Renal cortical epithelial cell (primary cell): ENCODE measurements at places on chromosomes 6 and 20.

DNA sequence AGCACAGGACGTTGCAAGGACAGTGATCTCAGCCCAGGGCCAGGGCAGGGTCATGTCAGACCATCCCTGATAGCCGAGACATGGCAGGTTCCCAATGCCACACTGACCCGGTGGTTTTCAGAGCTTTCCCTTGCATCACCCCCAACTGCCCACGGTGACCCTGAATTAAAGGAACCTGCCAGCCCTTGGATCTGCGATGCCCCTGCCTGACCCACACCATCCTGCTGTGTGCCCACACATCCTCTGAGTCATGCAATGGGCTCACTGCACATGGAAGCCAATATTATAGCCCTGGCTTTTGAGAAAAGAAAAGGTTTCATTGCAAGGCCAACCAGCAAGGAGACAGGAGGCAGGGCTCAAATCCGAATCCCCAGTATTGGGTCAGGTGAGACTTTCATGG, 132.6 kb upstream of the CST7 start:
- no peak for DNase-seq

- DNase-seq, result peak; percentile 83
Observed at GRCh38 chr6:23349521-23350147, 776.4 kb upstream of the NRSN1 start.

- no peak for DNase-seq
Observed at GRCh38 chr6:36612101-36612625, 18.0 kb downstream of the SRSF3 start.

DNA sequence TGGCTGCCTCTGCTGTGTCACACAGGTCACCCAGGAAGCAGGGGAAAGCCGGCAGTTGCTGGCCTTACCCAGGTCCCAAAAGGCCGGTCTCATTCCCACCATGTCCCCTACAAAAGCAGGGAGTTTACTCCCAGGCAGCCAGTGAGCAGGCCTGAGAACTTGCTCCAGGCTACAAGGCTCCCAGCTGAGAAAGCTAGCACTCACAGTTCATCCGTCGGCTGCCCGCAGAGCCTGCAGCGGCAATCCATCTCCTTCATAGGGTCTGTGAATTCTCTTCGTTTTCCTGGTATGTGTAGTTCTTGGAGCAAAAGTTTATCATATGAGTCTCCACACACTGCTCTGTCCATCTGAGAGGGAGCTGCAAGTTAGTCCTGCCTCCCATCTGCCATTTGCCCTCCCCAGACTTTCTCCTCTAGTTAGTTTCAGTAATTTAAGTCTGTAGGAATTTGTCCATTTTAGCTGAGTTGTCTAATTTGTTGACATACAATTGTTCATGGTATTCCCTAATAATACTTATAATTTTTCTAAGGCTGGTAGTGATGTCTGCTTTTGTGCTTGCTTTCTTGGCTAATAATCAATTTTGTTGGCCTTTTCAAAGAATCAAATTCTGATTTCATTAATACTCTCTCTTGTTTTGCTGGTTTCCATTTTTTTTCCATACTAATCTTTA, 135.6 kb downstream of the MAP3K4 start:
- DNase-seq, result no peak

DNA sequence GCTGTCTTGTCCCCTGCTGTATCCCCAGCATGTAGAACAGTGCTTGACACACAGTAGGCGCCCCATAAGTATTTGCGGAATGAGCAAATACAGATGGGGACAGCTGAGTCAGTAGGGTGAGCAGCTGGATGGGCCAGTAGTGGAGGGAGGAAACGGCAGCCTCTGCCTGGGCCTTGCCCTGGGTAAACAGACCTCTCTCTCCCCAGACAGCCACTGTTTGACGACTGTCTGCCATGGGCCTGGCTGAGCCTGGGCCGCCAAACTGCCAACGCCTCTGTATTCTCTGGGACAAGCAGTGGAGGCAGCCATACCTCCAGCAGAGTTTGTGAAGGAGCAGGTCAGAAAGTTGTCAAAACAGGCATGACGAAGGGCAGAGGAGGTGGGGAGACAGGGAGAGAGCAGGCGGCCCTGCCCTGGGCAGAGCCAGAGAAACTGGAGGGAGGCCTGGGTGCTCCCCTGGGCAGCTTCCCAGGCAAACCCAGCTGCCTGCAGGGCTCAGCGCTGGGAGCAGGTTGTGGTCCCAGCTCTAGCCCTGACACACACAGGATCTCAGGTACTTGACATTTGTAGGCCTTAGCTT, 15.2 kb downstream of the HNF4A start:
- no peak for DNase-seq

DNA sequence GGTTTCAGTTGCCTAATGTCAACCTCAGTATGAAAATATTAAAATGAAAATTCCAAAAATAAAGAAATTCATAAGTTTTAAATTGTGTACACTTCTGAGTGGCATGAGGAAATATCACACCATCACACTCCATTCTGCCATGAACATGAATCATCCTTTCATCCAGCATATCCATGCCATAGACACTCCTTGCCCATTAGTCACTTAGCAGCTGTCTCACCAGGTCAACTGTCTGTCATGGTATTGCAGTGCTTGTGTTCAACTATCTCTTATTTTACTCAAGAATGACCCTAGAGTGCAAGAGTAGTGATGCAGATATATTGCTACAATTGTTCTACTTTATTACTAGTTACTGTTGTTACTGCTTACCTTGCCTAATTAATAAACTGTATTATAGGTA, 712.4 kb downstream of the EPHA7 start:
- DNase-seq, result peak; percentile 57

GRCh38 chr6:76631622-76632021, 559.2 kb upstream of the IMPG1 start:
- no peak for DNase-seq

DNA sequence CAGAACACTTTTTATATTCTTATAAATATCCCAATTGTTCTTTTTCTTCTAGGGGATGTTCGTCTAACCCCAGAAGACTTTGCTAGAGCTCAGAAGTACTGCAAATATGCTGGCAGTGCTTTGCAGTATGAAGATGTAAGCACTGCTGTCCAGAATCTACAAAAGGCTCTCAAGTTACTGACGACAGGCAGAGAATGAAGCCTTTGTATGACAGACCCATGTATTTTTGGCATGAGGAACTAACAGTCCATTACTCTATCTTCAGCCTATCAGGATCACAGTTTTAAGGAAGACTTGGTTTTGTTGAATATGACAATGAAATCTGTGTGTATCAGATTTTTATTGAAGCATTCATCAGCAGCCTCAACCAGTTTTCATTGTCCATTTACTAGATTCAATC, 71.4 kb downstream of the VTA1 start:
- no peak for DNase-seq

DNA sequence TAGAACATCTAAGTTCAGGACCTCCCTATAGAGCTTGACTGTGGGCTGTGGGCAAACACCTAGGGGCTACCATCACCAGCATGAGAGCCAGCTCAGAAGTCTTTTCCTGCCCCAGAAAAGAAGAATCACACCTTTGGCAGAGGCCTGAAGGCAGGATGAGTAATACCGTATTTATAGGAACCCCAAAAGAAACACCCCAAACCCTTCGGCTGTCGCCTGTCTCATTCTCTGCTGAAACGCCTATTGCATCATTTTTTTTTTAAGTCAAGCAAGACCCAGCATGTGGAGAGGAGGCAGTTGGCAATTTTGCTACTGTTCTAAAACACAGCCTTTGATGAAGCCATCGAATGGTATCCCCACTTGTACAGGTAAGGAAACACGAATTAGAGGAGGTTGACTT, 436.4 kb downstream of the TFAP2A start:
- no peak for DNase-seq

DNA sequence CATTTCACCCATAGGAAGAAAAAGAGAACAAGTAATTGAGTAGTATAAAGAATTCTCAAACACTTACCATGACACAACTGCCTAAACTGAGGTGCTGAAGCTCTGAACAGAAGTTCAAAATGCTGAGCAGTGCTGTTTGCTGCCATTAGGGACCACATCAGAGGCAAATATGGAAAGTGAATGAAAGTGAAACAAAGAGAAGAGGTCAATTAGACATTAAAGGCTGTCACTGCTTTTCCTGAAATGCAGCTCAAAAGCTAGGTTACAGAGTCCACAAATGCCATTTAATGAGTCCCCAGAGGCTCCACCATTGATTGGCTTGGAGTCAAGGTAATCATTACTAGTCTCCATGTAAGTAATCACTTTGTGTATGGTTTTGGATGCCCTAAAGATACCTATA, 46.1 kb downstream of the POU3F2 start:
- no peak for DNase-seq

DNA sequence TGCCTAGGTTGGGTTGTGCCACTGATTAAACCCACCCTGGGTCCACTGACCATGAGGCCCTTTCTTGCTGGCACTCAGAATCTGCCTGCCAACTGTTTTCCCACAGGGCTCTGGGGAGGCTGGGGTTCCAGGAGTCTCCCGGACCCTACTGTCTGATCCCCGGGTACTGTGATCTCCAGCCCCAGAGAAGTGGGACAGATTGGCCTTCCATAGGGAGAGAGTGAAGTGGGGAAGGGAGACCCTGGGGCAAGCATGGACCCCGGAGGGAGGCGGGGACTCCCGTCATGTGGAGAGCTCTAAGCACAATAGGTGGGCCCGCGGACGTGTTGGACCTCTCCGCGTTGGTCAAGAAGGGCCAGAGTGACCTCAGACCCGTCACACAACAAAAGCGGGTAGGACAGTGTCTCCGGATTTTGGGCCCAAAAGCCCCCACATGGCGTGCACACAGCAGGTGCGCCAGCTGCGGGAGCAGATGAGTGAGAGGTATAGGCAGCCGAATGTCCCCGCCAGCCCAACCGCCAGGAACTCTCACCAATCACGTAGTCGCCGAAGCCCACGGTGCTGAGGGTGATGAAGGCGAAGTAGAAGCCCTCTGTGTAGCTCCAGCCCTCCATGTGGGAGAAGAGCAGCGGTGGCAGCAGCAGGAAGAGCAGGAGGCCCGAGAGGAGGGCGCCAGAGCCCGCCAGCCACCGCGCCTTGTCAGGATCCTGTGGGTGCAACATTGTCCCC, 10.6 kb downstream of the KCNK17 start:
- DNase-seq, result no peak

- DNase-seq, result peak; percentile 70
Observed at GRCh38 chr6:113591896-113592827, 265.0 kb upstream of the MARCKS start.

DNA sequence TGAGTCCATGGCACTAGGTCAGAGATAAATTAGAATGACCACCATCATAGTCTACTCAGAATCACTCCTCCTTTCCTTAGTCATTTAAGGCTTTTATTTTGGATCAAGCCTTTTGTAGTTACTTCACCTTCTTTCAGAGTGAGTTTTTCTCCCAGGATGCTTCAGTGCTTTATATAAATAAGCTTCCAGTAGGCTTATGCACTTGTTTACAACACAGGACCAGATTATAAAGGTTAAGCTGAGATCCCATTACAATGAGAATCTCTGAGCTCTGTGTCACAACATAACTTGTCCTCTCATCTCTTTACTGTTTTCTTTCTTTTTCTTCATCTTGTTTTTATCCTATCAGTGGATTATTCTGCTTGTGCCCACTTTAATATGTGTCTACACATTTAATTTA, 47.9 kb downstream of the CEP57L1 start:
- no peak for DNase-seq

GRCh38 chr6:75563032-75563431, 38.6 kb upstream of the SENP6 start:
- peak; percentile 50 for DNase-seq

GRCh38 chr6:151763303-151763702, 44.2 kb upstream of the ESR1 start:
- peak; percentile 10 for DNase-seq

DNA sequence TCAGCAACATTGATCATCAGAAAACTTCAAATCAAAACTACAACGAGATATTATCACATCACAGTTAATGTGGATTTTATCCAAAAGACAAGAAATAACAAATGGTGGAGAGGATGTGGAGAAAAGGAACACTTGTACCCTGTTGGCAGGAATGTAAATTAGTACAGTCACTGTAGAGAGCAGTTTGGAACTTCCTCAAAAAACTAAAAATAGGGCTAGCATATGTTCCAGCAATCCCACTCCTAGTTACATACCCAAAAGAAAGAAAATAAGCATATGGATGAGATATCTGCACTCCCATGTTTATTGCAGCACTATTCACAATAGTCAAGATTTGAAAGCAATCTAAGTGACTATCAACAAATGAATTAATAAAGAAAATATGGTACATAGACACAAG, 887.7 kb upstream of the MAN1A1 start:
- no peak for DNase-seq

DNA sequence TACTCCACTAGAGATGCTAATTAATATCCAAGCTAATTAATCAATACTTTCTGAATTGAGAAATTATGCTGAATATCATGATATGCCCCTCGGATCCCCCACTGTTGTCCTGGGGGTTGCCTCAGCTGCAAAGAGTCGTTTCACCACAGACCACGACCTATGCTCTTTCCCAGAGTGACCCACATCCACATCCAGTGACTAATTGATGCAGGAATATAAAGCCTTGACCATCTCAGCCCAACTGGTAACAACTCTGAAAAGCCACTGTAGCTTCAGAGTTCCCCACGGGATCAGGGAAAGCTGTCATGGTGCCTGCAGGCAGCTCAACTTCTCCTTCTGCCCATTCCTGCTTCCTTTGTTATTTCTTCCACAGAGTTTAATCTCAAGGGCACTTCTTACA, 116.9 kb downstream of the RWDD2A start:
- no peak for DNase-seq

DNA sequence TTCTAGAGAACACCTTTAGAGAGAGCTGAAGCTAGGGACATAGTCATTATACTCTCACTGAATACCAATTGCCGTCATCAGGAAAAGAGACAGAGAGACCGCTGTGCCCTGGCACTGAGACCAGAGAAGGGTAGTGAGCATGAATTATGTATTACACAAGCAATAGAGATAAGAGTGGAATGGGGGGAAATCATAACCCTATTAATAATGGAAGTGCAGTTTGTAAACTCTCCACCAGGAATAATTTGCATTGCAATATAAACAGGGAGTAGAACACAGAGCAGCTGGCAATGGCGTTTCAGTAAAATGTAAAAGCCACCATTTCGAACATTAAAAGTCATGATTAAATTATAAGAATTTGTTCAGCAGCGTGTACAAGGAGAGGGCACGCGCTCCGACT, 244.5 kb downstream of the MAFB start:
- DNase-seq, result no peak

DNA sequence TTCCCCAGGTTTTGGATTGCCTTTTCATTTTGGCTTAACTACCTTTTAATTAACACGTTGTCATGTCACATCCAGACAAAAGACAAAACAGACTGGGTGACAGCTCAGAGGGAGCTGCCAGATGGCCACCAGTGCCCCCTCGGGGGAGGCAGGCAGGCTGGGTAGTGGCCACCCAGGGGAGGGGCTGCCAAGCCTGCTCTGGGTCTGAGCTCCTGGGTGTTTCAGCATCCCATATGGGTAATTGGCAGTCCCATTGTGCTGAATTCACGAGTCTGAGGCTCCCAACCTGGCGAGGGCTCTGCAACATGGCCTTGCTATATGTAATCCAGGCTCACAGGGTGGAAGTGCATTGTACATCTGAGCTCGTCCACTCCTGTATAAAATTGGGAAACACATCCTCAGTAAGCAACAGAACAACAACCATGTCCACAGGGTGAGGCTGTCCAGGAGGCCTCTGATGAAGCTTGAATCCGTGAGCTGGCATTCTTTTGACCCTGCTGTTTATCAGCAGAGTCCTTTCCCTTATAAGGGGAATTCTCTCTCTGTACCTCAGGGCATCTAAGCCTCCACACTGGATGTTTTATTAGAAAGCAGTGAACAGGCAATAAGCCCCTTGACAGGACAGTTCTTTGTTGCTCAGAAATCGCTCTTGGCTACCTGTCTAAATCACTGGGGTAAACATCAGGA, 111.7 kb upstream of the SLC22A23 start:
- peak; percentile 14 for DNase-seq

- no peak for DNase-seq
Observed at GRCh38 chr20:7716286-7716972, 223.8 kb downstream of the HAO1 start.
